ENCODE measurements at places on chromosomes 1 and 21. TPM values are rescaled to one million over a fixed set of nuclear protein-coding genes. Genes with fewer than 3 reads are reported as not detected.

UTS2 gene
- not detected for polyA plus RNA-seq

RGSL1 gene
- polyA plus RNA-seq, result not detected

DCST2 gene
- 0.43 TPM for polyA plus RNA-seq

FABP3 gene
- polyA plus RNA-seq, result not detected

FALEC gene
- polyA plus RNA-seq, result 0.80 TPM

CBS gene
- 13.7 TPM for polyA plus RNA-seq

TEDDM1 gene
- polyA plus RNA-seq, result not detected

NTMT2 gene
- not detected for polyA plus RNA-seq

GRCh38 chr1:4600615-4601460, 53.6 kb upstream of the AJAP1 start:
- DNase-seq, result no peak

DNA sequence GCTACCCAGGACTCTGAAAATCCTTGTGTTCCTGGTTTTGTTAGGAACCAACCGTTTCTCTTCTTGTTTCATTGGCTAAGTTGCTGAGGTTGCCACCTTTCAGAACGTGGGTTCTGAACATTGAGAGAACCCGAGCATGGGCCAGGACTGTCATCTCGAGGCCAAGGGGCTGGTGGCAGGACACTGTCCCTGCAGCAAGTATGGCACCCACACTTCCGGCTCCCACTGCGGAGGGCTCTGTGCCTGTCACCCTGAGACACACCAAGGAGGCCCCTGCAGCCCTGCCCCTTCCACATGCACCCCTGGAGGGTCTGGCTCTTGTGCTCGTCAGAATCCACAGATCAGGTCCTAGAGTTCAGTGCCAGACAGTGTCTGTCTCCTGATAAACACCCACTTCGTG, 39.1 kb upstream of the LRRC3 start:
- DNase-seq, result no peak

GRCh38 chr1:221849110-221849509, 107.2 kb upstream of the DUSP10 start:
- no peak for DNase-seq

DNA sequence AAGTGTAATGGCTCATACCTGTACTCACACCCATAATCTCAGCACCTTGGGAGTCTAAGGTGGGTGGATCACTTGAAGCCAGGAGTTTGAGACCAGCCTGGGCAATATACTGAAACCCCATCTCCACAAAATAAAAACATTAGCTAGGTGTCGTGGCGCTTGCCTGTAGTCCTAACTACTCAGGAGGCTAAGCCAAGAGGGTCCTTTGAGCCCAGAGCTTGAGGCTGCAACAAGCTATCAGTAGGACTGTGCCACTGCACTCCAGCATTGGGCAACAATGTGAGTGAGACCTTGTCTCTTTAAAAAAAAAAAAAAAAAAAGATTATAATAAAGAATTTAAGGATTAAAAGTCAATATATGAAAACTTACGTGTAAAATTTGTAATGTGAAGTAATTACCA, 11.7 kb downstream of the BPNT1 start:
- no peak for DNase-seq

DNA sequence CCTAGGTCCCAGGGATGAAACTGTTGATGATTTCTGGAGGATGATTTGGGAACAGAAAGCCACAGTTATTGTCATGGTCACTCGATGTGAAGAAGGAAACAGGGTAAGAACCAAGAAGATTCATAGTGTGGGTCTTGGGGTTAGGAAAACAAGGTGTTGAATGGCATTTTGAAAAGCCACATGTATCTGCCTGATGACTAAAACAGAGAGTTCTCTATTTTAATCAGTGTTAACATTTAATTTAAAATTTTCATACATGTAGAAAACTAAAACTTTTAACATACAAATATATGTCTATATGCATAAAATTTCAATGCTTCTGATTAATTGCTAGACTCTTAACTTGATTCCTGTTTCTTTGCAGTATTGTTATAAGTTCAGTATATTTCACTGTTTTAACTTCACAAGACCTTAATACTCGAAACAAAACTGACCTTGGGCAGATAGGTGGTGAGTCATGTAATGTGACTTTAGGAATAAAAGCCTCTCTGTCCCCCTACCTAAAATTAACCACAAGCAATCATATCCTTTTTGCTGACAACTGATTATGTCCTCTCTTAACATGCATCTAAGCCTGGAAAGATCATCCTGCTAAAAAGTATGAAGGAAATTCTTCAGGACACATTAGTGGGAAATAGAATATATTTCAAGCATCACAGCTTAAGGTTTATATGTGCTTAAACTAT, 95.6 kb downstream of the PTPRC start:
- no peak for DNase-seq

- no peak for DNase-seq
Observed at GRCh38 chr1:184465489-184466146, 78.8 kb downstream of the C1orf21 start.

- no peak for DNase-seq
Observed at GRCh38 chr1:87506147-87506546, 177.5 kb downstream of the LMO4 start.

- DNase-seq, result no peak
Observed at GRCh38 chr1:243841507-243841906, 8.5 kb downstream of the AKT3 start.

GRCh38 chr1:93810316-93810715, 68.7 kb downstream of the DNTTIP2 start:
- no peak for DNase-seq

DNA sequence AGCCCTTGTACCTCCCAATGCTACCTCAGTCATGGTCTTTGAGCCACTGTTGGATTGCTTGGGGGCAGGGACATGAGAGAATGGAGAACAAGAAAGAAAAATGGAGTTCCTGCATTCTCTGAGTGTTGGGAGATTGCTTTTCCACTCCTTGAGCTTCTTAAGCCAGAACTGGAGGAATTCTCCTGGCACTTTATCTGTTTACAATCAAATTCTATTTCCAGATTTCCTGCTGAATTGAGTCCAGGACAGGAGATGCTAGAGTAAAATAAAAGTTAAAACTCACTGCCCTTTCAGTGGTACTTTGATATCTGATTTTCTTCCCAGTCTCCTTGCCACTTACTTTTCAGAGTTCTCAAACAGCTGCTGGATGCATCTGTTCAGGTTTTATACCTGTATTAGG, 24.4 kb upstream of the DEPDC1 start:
- DNase-seq, result no peak

DNA sequence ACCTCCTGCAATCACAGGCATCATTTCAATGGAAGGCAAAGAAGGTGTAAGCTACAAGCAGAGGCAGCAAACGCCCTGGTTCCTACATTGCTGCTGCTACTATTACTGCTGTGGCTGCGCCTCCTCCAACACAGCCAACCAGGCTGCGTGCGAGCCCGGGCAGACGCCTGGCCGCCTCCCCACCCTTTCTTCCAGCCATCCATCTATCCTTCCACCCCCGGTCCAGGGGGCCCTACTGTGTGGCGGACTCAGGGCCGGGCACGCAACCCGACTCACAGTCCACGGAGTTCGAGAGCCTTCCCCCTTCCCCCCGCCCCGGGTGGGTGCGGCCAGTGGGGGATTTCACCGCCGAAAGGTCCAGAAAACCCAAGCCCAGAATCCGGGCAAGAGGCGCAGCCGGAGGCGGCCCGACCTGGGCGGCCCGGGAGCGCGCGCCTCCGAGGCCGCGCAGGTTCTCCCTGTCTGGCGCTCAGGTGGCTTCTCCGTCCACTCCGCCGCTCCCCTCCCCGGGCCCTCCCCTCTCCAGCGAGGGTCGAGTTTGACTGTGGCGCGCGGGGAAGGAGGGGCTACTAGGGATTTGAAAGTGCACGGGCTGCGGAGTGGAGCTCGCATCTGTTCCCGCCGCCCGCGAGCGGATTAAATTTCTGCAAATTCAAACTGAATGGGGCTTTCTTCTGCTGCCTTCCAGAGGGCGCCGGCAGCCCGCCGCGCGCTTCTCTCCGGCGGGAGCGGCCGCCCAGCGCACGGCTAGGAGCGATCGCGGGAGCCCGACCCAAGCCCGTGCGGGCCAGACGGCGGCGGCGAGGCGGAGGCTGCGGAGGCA, at the start of gene HUNK:
Gene HUNK (plus strand): TSS at position 569 of the 823 bp plus-strand sequence. CDS start 655 bp downstream, outside the sequence.
- peak; percentile 28 for DNase-seq

GRCh38 chr1:206866062-206866461, 639 bp downstream of the IL20 start:
- DNase-seq, result no peak

DNA sequence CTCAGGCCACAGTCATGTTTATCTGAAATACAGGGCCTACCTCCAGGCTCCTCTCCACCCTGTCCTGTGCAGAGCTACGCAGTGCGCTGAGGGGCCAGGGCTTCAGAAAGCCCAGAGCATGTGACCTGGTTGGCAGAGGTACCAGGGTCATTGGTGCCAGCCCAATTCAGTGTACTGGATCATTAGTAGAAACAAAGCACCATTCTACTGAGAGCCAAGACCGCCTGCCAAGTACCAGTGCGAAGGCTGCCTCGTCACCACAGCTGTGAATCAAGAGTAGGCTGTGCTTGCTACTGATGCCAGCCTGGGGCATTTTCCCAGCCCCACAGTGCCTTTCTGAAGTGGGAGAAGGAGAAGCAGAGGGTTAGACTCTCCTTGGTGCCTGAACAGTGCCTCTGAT, 59.8 kb downstream of the CAPN9 start:
- DNase-seq, result no peak

GRCh38 chr1:47776667-47777131, 220.5 kb downstream of the TRABD2B start:
- no peak for DNase-seq

GRCh38 chr1:102529446-102529845, 532.7 kb upstream of the OLFM3 start:
- no peak for DNase-seq

DNA sequence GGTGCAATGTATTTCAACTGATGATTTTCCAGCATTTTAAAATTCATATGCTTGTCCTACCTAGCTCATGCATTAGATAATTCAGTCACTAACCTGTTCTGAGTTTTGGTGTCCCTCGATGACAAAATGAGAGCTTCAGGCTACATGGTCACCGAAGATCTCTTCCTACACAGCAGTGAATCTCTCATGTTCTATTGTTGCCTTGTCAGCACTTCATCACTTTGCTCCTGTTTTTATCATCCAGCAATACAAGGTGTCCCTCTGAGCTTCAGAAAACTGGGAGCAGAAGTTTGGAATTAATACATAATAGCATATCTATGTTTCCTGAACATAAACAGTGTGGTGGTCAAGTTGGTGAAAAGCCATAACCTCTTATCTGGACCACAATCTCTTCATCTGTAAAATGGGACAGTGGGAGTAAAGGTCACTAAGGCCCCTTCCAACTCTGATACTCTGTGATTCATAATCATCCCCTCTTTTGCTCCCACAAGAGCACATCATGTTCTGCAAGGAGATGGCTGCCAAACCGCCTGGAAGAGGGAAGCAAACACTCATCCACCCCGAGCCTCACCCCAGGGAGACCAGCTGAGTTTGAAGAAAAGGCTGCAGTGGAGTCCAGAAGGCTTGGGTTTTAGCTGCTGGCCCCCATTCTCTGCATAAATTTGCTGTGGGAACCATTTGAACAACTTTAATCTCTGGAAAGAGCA, 137.9 kb upstream of the F3 start:
- DNase-seq, result no peak

GRCh38 chr1:201167041-201167991, 13.0 kb upstream of the TMEM9 start:
- no peak for DNase-seq

DNA sequence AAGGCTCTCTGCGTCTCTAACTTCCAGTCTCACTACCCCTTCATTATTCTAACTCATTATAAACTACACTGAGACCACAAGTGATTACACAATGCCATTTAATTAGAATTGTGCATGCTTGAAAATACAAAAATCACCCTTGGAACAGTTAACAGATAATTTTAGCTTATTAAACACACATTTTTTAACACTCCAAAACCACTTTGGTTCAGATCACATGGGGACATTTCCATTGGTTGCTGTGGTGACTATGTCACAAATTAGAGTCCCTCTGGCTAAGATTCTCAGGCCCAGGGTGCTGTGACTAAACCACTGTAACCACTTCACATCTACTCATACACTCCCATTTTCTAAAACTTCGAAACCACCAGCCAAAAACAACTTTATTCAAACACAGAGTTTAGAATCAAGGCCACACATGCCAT, 43.0 kb downstream of the JAK1 start:
- DNase-seq, result no peak

DNA sequence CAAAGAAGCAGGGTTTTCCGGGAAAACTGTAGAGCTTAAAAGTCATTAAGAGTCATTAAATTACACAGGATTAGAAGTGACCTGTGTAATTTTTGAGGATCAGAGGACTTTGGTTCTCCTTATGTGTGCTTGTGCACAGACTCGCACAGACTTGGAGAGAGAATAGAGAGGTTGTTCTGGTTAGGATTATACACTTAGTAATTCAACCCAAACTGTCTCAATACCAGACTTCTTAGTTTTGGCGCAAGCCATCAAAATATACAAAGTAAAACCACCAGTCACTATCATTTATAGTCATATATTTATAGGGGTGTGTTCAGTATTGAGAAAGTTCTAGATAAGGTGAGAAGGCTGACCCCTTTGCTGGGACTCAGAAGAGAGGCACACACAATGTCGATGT, 112.3 kb downstream of the HLX start:
- no peak for DNase-seq

DNA sequence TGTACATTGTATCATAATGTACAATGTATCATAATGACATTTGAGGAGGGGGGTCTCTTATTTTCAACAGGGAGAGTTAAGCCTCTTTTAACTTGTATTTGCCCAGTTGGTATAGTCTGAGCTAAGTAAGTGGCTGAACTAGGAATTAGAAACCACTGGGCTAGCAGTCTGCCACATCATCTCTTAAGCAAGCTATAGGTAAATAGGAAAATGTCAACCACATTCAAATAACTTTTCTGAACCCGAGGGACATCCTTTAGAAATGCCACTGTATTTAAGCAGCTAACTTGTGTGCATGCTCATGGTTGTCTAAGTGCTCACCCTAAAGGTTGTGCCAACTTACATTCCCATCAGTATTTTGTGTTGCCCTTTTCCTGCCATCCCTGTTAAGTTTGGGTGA, 35.5 kb upstream of the ASB17 start:
- DNase-seq, result no peak

DNA sequence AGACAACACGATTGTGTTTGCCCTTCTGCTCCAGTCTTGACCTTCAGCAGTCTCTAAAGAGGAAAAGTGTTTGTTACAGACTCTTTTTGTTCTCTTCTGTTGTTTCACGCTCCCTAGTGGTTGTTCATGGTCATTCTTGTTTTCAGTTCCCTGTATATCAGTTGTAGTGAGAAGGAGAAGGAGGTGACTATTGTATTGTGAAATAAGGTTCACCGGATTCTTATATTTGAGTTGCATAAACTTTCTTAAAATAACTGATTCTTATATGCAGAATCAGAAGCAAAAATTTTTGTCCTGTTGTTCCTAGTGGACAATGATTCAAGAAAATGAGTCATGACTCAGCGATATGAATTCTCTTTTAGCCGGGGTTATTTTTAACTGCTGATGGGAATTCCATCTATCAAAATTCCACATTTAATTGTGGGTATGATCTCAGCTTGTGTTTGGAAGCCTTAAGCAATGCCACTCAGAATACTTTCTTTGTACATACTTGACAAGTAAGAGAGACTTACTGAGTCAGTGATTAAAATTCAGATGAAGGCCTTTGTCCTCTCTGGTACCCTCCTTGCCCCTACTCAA, 152.2 kb downstream of the CLEC20A start:
- peak; percentile 17 for DNase-seq

GRCh38 chr21:25457411-25457810, 149.9 kb downstream of the MRPL39 start:
- no peak for DNase-seq
